ENCODE measurements at places on chromosomes 2 and 18. TPM values are rescaled to one million over a fixed set of nuclear protein-coding genes. Genes with fewer than 3 reads are reported as not detected.

SOX11 gene
- total RNA-seq: under 0.01 TPM

ESPNL gene
- 0.58 TPM for total RNA-seq

LAMA3 gene
- total RNA-seq: 4.8 TPM

HOXD13 gene
- total RNA-seq: not detected

TUBA3E gene
- total RNA-seq: not detected

DCDC2C gene
- total RNA-seq: not detected

Data from regular cardiac myocyte (primary cell).